Inflammatory macrophage treated with lipopolysaccharide for 4 hours (primary cell): ENCODE measurements at places on chromosomes 7 and 10.

GRCh38 chr10:110323503-110323902, 18.8 kb upstream of the SMNDC1 start:
- peak; percentile 51 for DNase-seq

DNA sequence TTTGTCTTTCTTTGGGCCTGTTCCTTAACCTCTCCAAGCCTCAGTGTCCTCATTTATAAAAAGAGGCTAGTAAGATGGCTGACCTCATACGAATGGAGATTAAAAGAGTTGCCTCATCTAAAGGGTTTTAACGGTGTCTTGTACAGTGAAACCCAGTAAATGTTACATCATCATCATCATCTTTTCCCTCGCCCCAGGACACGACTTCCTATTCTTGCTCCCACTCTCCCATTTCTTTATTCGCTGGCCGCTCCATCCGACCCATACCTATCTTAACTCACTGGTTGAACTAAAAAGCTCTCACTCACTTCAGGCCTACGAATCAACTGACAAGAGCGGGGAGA, 554 bp downstream of the FRA10AC1 start:
- peak; percentile 67 for DNase-seq

GRCh38 chr7:93374345-93374940, 142.3 kb downstream of the VPS50 start:
- DNase-seq: no peak

- DNase-seq: peak; percentile 55
Observed at GRCh38 chr10:71486484-71487114, 89.9 kb downstream of the CDH23 start.

GRCh38 chr7:28961972-28962371, 3.8 kb upstream of the TRIL start:
- DNase-seq: no peak

DNA sequence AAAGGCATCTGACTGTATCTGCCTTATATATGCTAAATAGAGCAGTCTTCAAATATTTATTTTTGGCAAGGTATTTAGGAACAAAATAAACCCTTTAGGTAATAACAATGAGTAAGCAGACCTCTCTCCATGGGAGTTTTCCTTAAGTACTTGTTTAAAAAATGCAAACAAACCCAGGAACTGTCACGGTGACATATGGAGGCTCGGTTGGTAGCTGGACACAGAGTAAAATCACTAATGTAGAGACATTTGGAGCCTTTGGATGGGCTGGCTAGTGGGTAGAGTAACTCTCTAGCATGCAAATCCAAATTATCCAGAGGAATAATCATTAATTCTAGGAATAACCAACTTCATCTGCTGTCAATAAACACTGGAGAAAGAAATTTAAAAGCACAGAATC, 71.6 kb upstream of the LAMB4 start:
- no peak for DNase-seq

DNA sequence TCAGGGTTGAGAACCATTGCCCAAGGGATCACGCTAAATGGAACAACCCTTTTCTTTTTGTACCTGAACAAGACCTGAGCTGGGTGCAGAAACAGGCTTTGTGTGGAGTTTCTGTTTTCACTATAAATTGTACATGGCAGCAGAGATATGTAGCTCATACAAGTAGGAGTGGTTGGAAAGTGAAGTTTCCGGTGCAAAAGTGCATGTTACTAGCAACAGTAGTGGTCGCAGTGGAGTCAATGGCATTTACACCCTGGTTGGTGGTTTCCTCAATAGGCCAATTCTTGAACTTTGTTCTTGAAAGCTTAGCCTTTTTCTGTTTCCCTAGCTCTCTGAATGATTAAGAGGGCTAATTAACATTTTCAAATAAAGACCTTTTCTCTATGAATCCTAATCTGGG, 170.7 kb downstream of the NEBL start:
- no peak for DNase-seq

GRCh38 chr10:34080485-34081346, 734.4 kb downstream of the PARD3 start:
- no peak for DNase-seq

- peak; percentile 48 for DNase-seq
Observed at GRCh38 chr10:28316696-28317095, 13.8 kb upstream of the MPP7 start.

- peak; percentile 64 for DNase-seq
Observed at GRCh38 chr10:119871881-119872609, 598 bp downstream of the MCMBP start.
